ENCODE measurements at places on chromosomes 16 and 17.
A peak's percentile ranks its signal among the peaks of the same experiment; 100 is the strongest.

DNA sequence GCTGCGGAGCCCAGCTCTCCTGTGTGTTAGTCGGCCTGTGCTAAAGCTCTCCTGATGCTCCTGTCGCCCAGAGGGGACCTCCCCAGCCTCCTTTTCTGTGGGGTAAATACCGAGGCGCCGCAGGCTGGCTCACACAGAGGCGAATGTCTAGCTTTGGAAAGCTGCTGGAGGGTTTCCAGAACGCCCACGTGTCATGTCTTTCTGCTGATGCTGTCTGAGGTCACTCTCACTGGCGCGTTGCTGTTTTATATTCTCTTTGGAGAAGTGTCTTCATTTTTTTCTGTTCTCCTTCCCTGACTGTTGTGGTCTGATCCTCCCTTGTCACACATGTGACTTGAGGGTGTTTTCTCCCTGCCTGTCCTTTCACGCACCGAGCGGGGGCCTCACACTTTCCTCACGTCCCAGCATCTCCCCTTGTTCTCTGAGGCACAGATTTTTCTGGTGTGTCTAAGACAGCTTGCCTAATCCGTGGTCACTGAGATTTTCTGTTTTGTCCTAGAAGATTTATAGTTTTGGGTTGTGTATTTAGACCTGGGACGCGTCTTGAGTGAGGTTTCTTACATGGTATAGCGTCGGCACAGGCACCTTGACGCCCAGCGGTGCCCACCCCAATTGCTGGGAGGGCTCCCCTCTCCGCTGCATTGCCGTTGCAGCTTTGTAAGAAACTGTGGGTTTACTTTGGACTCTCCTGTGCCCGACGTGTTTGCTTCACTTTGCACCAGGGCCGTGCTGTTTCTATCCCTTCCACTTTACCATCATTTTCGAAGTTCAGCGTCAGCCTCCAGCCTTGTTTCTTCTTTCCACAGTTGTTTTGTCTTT, 92.1 kb upstream of the ZNF750 start:
- DNase-seq = no peak

DNA sequence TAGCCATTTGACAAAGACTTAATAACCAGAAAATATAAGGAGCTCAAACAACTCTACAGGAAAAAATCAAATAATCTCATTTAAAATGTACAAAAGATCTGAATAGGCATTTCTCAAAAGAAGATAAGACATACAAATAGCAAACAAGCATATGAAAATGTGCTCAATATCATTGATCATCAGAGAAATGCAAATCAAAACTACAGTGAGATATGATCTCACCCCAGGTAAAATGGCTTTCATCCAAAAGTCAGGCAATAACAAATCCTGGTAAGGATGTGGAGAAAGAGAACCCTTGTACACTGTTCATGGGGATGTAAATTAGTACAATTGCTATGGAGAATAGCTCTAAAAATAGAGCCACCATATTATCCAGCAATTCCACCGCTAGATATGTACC, 43.1 kb downstream of the HSD17B2 start:
- DNase-seq = no peak

- DNase-seq = peak; percentile 58
Observed at GRCh38 chr17:44220213-44221083, 973 bp upstream of the UBTF start.

- DNase-seq = no peak
Observed at GRCh38 chr16:12869698-12870427, 31.5 kb upstream of the SHISA9 start.

DNA sequence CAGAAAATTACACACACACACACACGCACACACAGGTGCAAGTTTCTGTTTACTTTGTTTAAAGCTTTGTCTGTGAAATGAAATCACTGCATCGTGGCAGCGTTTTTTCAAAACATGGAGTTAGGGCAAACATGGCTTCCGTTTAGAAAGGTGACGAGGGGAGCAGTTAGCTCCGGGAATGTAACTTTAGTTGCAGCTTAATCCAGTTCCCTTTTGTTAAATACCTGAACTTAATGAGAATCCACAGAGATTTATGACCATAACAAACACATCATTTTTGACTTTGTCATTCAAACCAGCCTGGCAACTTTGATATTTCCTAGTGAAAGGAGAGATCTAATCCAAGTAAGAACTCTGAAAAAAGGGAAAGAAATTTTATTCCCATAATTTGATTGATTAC, 12.1 kb downstream of the HS3ST3A1 start:
- no peak for DNase-seq

DNA sequence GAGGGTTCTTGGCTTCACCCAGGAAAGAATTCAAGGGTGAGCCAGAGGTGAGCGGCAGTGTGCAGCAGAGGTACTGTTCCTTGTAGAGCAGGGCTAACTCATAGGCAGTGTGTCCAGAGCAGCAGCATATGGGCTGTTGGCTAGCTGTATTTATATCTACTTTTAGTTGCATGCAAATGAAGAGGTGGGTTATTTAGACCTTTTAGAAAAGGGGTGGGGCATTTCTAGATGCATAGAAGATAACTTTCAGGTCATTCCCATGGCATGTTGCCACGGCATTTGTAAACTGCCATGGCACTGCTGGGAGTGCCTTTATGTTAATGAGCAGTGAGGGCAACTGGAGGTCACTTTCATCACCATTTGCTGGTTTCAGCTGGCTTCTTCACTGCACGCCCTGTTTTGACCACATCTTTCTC, 141.0 kb downstream of the STX8 start:
- no peak for DNase-seq

DNA sequence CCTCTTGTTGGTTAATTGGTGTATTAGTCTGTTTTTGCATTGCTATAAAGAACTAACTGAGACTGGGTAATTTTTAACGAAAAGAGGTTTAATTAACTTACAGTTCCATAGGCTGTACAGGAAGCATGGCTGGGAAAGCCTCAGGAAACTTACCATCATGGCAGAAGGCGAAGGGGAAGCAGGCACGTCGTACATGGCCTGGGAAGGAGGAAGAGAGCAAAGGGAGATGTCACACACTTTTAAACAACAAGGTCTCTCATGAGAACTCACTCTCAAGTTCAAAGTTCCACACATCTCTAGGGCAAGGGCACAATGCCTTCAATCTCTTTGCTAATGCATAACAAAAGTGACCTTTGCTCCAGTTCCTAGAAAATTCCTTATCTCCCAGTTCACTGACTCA, 125.0 kb upstream of the IRX5 start:
- no peak for DNase-seq

GRCh38 chr16:85717393-85718152, 28.8 kb upstream of the GINS2 start:
- DNase-seq = peak; percentile 65

DNA sequence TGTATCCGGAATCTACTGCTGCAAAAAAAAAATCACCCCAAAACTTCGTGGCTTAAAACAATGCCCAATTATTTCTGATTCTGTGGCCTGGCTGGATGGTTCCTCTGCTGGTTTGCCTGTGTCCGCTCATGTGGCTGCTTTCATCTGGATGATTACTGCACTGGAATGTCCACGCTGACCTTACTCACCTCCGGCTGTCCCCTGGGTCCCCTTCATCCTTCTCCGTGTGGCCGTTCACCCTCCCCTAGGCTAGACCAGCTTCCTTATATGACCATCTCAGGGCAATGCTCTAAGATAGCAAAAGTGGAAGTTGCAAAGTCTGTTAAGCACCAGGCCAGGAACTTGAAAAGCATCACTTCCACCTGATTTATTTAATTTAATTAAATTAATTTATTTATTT, 31.4 kb upstream of the SPNS2 start:
- no peak for DNase-seq

- DNase-seq = no peak
Observed at GRCh38 chr16:73054498-73054812, 6.5 kb upstream of the ZFHX3 start.

DNA sequence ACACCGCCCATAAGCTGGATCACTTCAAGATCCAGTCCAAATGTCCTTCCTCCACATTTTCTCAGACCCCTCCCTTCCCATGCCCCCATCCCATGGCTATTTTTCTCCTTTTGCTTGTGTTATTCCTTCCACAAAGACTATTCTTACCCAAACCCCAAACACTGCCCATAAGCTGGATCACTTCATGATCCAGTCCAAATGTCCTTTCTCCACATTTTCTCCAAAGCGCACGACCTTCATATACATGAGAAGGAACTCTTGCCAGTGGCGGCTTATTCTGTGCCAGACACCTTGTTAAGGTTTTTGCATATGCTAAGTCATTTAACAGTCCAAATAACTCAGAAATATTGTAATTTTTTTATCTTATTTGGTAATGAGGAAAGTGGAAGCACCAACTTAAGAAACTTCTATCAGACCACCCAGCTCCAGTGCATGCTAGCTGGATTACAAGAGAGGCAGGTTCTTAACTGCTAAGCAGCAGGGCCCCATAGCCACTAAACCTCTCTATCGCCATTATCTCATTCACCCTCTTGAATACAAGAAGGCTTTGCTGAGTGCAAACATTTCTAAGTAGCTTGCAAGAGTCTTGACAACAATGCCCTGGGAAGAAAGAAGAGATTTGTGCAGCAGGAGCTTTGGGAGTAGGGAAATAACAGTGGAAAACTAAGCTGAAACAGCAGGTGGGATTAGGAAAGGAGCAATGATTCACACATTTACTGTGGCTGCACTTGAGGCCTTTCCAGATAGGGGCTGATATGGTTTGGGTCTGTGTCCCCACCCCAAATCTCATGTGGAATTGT, 428.2 kb upstream of the MAF start:
- no peak for DNase-seq

GRCh38 chr17:33457477-33457876, 164.4 kb upstream of the ASIC2 start:
- no peak for DNase-seq

DNA sequence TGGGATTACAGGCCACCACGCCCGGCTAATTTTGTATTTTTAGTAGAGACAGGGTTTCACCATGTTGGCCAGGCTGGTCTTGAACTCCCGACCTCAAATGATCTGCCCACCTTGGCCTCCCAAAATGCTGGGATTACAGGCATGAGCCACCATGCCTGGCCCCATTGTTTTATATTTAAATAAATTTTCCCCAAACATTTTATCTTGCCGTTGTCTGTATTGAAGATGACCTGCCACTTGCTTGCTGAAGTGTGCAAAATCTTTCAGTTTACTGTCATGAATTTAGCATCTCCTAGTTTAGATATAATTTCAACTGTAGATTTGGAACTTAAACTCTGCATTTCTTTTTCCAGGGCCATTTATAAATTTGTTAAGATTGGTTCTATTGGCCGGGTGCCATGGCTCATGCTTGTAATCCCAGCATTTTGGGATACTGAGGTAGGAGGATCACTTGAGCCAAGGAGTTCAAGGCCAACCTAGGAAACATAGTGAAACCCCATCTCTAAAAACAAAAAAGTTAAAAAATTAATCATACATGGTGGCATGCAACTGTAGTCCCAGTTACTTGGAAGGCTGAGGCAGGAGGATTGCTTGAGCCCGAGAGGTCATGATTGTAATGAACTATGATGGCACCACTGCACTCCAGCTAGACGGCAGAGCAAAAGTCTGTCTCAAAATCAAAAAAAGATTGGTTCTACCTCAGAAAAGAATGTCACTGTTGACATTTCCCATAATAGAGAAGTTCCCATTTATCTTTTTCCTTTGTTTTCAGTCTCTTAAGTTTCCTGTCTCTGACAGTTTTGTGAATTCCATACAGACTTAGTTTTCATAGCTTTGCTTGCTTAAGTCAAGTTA, 84.4 kb downstream of the VMP1 start:
- DNase-seq = no peak

GRCh38 chr16:86608301-86608747, 30.0 kb downstream of the FOXL1 start:
- DNase-seq = peak; percentile 97

GRCh38 chr17:58060596-58061191, 22.5 kb upstream of the DYNLL2 start:
- no peak for DNase-seq

GRCh38 chr16:31480851-31481536, 1.9 kb upstream of the SLC5A2 start:
- DNase-seq = no peak

- DNase-seq = no peak
Observed at GRCh38 chr16:80527297-80527696, 13.5 kb upstream of the DYNLRB2 start.

DNA sequence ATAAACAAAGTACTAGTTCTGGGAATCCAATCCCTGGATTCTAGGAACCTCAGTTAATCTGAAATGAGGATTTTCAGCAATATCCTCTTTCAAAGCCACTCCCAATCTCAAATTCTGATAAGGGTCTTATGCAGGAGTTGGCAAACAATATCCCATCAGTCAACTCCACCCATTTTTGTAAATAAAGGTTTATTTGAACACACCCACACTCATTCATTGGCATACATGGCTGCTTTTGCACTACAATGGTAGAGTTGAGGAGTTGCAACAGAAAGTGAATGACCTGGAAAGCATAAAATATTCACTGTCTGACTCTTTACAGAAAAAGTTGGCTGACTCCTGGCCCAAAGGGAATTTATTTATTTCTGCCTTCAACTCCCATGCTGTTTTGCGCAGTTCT, 157.7 kb upstream of the CDH11 start:
- no peak for DNase-seq

GRCh38 chr16:55513616-55514015, 4.7 kb downstream of the LPCAT2 start:
- DNase-seq = no peak

Data from mesenchymal stem cell (in vitro differentiated cells and primary cell).